ENCODE measurements at places on chromosomes 16 and 17. TPM values are rescaled to one million over a fixed set of nuclear protein-coding genes. Genes with fewer than 3 reads are reported as not detected.

The KLHL10 gene
- total RNA-seq = 0.80 TPM

DNA sequence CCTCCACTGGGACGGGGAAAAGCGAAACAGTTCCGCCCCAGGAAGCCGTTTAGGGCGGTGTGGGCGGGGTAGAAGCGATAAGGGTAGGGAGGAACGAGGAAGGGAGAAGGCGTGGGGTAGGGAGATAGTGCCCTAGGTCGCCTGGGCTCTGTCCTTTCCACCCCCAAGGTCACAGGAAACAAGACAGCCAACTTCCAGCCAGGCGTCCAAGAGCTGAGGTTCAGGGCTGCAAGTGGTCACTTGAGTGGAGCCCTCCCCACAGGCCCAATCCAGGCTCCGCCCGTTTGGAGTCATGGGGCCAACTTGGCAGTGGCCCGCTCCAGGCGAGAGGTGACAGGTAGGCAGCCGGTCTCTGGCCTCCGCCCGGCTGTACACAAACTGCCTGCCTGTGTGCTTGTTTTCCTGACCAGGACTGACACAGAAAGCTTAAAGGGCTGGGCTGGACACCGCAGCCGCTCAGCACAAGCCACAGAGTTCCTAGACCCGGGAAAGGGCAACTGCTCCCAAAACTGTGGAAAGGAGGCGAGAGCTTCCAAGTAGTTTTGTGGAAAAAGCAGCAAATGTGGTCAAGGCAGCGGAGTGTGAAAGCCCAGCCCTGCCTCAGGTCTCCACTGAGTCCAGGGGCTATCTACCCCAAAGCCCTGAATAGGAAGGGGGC, at the start of gene RILP:
RILP (minus strand) TSS at position 23 of the 658 bp plus-strand sequence. CDS start 62 bp downstream, outside the sequence.
- peak; percentile 92 for DNase-seq

DNA sequence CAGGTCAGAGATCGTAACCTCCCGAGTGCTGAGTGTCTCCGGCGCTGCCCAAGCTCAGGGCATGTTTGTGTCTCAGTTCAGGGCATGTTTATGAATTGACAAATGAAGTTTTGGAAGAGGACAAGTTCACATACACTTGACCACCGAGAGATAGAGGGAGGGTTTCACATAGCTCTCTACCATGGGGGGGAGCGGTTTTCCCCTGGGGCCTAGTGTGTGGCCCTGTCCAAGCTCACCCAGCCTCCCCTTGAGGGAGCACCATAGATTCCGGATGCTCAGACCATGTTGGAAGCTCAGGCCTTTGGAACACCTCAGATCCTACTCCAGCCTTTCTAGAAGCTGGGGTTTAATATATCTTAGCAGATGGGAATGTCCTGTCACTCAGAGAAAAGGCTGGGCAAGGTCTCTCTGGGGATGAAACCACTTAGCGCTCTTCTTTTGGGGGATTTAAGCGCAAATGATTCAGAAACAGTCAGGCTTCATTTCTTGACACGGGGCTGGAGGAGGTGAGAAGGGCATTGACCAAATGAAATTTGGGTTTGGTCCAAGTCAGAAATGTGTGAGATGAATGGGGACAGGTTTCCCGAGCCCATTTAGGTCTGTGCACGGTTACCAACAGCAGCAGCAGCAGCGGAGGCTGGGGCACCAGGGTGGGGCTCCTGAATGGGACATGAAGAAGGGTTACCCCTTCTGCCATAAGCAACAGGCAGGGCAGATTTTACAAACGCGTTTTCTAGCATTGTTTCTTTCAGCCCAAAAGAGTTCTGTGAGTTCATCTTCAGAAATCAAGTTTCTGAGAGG, 96.6 kb downstream of the METRNL start:
- peak; percentile 9 for DNase-seq

GRCh38 chr17:17406225-17406624, 70.6 kb upstream of the MED9 start:
- peak; percentile 42 for DNase-seq

DNA sequence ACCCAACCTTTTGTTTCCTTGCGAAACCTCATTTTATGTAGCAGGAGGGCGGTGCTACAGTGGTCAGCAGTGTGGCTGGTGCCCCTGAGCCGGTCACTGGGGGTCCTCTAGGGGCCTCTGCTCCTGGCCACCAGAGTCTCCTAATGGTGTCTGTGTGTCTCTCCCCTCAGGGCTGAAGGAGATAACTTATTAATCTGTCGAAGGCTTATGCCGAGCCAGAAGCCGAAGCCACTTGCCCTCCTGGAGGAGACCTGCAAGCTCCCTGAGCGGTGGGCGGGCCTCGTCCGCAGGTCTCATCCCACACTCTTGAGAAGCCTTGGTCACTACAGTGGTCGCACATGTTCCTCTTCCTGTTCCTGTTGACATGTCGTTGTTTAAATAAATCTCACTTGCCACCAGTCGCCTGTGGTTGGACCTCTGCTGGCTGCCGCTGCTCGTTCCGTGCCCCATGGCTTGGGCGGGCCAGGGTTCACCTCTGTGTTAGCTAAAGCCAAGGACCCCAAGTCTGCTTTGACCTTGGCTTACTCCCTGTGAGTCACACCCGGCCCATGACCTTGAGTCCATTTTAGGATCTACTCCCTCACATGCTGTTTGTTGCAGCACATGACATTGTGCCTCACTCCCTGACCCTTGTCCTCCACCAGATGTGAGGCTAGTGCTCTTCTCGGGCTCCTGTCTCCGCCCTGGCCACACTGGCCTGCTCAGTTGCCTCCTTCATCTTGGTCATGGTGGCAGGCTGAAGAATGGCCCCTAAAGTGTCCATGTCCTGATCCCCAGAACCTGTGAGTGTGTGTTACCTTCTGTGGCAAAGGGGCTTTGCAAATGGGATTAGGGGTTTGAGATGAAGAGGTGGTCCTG, 38.7 kb upstream of the AQP8 start:
- no peak for DNase-seq

GRCh38 chr16:5619304-5619703, 521.7 kb upstream of the EEF2KMT start:
- no peak for DNase-seq

- DNase-seq = no peak
Observed at GRCh38 chr16:10141671-10142070, 40.6 kb downstream of the GRIN2A start.

- DNase-seq = no peak
Observed at GRCh38 chr17:5915337-5915736, 154.8 kb upstream of the WSCD1 start.

The CBX2 gene
- 2.2 TPM for total RNA-seq

GRCh38 chr16:57233944-57234706, 10.9 kb upstream of the ARL2BP start:
- no peak for DNase-seq

- DNase-seq = no peak
Observed at GRCh38 chr17:76074390-76075363, at the start of gene GALR2. GALR2 (plus strand) TSS chr17:76074781; CDS start chr17:76074884, 103 bp downstream.

- DNase-seq = no peak
Observed at GRCh38 chr16:610513-611381, 20.0 kb upstream of the WFIKKN1 start.

The CA10 gene
- total RNA-seq = not detected

DNA sequence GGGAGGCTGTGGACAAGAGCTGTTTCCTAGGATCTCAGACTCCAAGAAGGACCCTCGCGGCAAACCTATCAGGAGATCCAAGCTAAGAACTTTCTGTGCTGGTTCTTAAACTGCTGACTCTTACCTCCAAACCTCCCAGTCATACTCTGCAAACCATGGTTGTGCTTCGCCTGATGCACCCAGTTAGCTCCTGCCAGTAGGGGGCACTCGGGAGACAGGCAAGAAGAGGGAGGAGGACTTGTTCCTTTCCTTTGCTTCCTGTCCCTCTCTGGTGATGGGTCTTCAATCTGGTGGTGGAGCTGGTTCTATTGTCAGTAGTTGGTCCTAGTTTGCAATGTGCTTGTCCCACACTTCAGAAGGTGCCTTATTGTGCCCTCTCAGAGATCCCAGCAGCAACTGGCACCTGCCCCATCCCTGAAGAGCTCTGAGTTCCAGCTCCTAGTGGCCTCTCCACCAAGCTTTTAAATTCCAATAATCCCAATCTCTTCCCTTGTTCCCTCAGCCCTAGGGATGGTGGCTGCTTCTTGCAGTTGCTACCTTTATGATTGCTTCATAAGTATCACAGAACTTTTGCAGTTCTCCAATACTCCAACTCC, 113.5 kb upstream of the RPL38 start:
- no peak for DNase-seq

- no peak for DNase-seq
Observed at GRCh38 chr17:327971-328370, 24.6 kb downstream of the RPH3AL start.

DNA sequence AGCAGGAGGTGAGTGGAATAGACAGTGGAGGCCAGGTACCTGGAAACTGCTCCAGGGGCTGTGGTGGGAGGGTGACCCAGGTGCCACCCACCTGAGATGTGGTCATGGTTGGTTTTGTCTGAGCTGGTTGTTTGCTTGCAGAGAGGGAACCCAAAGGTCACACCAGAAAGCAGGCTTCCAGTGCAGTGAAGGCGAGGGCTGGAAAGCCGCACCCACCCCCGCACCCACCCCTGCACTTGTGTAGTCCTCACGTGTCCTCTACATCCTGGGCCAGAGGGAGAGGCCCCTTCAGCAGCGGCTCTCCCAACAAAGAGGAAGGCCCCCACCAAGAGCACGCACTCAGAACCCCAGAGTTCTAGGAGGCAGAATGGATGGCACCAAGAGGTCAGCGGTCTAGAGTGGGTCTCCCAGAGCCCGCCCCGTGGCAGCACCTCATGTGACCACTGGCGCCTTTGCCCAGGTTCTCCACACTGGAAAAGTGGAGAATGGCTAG, 92.6 kb upstream of the CBX4 start:
- DNase-seq = no peak

All from breast epithelium (tissue), 4 donors.